ENCODE measurements at places on chromosomes 3 and 15.

- DNase-seq, result no peak
Measured at GRCh38 chr15:37536967-37537605, 397.4 kb upstream of the TMCO5A start.

DNA sequence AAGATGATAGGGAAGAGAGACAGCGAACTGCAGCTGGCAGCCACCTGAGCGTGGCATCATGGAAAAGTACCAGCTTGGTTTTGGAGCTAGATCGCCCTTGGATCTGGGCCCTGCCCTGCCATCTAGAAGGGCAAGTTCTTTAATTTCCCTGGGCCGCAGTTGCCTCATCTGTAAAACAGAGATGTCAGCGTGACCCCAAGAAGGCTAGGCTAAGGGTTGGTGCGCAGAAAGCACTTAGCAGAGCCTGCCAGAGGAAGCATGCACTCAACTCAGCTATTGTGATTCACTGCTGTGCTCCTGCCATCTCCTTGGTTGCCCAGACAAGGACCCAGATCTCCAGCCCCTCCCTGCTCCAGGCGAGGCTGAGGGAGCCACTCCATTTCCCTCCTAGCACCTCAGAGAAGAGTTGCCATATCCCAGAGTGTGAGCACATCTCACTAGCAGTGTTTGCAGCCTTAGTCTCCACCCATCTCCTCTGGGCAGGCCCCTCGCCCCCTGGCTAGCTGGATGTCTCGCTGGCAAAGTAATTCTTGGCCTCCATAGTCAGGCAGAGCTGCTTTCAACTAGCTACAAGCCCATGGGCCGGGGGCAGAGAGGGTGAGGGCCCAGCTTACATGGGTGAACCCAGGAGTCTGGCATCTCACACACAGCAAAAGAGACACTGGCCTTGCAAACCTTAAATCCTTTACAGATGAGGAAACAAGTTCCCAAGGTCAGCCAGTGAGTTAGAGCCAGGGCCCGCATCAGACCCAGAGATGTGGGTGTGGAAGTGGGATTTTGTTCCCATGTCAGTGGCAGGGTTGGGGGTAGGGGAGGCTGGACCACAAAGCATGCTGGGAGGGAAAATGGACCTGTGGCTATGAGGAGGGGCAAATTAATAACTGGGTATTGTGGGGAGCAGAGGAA is 280.7 kb upstream of the TLE3 start:
- DNase-seq, result no peak

DNA sequence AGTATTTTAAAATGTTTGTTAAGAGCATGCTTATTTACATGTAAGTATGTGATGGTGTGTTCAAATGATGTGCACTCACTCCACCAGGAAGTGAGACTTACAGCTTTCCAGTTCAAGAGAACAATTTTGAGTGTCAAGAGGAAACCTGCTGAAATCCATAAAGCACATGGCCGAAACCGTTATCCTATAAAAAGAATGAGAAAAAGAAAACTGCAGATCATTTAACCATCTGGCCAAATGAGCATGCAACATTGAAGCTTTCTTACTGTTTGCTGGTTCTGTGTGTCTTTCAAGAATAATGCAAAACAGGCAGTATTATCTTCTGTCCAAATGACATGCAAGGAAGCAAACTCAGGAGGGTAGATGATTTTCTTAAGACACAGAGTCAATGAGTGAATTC is 26.3 kb downstream of the GABRR3 start:
- DNase-seq, result no peak

DNA sequence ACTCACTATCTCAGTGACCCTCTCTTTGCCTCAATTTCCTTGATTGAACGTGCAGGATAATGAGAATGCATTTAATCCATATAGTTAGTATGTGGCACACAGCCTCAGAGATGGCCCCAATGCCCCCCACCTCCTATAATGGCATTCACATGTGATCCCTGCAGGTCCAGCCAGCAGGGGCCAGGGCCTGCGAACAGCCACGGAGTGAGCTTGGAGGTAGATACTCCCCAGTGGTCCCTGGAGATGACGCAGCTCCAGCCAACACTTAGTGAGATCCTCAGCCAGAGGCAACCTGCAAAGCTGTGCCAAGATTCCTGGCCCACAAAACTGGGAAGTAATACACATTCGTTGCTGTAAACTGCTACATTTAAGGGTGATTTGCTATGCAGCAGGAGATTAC is 184.9 kb upstream of the NSMCE3 start:
- DNase-seq, result no peak

GRCh38 chr15:63474810-63475316 is 29.5 kb upstream of the USP3 start:
- DNase-seq, result no peak

GRCh38 chr15:51780636-51781035 is 29.2 kb downstream of the TMOD2 start:
- no peak for DNase-seq

DNA sequence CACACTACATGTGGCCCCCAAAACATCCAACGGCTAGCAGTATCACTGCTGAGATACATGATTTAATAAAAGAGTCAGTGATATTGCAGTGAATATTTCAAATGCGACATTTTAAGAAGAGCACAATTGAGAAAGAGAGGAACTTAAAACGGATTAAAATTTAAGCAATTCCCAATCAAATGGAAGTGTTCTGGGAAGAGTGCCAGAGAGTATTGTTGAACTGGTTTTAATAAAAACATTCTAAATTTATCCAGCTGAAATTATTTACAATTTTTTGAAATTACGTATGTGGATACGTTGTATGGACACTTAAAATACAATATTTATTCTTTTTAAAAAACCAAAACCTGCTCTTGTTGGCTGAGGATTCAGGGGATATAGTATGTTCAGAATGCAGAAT is 117.7 kb downstream of the C3orf38 start:
- no peak for DNase-seq

DNA sequence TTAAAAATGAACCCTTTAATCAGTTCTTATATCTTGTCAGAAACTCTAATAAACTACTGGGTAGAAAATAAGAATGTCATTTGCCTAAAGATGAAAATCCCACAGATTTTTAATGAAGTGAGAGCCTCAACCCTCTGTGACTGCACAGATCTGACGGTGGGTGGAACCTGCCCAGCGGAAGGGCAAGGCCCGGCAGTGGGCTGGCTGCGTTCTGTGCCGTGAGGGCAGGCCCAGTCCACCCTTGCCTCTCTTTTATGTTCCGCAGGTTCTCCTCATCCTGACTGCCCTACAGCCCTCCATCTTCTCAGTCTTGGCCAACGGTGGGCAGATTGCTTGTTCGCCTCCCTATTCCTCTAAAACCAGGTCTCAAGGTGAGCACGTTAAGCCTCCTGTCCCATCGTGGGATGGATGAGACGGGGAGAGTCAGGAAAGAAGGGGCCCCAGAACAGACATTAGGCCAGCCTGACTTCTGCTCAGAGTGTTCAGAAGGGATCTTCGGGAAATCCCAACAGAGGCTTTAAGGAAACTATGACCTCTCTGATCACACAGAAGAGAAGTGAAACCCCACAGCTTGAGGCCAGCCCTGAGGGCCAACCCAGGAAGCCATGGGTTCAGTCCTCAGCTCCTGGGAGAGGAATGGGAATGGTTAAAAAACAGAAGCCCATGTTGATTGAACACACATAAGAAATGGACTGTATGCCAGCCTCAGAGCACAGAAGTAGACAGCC is 16.0 kb downstream of the SLC51A start:
- DNase-seq, result no peak

DNA sequence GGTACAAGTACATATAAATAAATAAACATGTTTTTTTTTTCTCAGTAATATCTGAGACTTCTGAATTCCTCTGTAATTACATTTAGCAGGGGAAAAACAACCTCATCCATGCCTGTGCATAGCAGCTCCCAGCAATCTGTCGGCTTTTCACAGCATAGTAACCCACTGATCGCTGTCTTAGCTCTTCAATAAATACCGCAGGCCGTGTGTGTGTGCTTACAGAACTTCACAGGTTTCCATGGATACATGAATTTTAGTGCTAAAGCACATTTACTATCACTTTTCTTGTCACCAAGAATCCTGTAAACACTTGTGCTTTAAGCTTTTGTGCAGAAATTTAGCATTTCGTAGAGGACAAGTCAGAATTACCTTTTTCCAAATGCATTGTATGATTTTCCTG is 4.0 kb upstream of the PLAAT1 start:
- no peak for DNase-seq

GRCh38 chr3:20043825-20044224 is 3.6 kb downstream of the KAT2B start:
- DNase-seq, result no peak

DNA sequence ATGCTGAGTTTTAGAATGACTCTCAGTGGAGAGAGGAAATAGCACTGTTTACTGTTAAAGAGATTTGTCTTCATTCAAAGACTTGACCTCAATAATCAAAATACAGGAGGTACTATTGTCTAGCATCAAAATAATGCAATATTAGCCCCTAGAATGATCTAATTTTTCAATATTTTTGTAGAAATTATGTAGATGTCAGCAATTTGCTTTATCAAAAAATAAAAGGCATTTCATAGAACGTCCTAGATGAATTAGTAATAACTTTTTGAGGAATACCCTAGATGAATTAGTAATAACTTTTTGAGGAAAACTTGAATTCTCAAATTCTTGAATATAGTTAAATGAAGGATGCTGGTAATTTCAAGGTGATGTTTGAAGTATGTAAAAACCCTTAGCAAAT is 1252.1 kb upstream of the CADM2 start:
- DNase-seq, result no peak

GRCh38 chr3:80238606-80239005 is 470.8 kb upstream of the ROBO1 start:
- DNase-seq, result no peak

DNA sequence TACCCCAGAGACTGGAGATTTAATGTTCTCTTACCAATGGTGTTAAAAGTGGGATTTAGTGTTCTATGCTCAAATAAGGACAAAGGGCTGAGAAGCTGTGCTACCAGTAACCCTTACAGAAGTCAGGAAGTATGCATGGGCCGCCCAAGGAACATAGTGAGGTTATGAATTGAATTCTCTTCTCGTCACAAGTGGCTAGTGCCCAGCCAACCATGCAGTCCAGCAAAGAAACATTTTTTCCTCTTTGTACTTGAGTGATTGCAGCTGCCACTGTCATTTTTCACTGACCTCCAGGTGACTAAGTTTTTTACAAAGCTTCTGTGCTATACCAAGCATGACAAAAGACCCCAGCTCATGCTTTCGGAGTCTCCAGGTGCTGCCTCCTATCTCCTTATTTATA is 110.6 kb upstream of the DCBLD2 start:
- no peak for DNase-seq

GRCh38 chr3:42709621-42710020 is 7.0 kb upstream of the HHATL start:
- DNase-seq, result no peak

GRCh38 chr3:194313560-194314387 is 37.4 kb downstream of the CPN2 start:
- DNase-seq, result no peak

DNA sequence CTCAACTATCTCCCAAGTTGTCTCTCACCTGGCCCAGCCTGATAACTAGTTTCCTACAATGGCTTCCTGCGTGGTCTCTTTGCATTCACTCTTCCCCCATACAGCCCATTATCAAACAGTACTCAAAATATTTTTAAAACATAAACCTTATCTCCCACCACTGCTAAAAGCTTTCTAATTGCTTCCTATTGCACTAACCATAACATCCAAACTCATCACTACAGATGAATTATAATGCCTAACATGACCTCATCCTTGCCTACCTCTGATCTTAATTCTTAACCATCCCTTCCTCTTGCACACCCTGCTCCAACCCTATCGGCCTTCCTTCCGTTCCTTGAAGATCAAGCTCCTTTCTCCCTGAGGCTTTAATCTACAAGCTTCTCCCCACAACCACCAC is 17.0 kb downstream of the ACAP2 start:
- no peak for DNase-seq

DNA sequence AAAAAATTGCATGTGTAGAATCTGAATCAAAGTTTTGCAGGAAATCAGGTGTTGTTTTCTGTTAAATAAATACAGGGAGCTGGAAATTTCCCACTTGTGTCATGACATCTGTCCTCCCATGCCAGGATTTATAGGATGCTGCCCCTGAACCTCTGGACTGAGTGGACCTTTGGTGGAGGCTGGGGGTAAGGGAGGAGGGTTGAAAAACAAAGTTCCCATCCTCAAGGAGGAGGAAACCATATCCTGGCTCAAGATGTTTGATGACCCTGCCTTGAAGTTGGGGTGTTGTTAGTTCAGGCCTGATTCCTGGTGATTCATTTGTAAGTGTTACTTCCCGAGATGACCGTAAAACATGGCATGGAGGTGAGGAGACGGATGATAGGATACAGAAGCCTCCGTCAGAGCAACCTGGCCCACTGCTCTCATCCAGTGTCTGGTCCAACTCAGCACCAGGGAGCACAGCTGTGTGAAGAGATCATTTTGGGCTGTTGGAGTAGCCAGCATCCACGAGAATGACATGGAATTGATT is 223.6 kb downstream of the CACNA2D3 start:
- no peak for DNase-seq

- DNase-seq, result no peak
Measured at GRCh38 chr3:47000922-47001730, 21.7 kb downstream of the NBEAL2 start.

- DNase-seq, result no peak
Measured at GRCh38 chr15:77457905-77458265, 37.2 kb downstream of the HMG20A start.

GRCh38 chr3:117669774-117670173 is 960.2 kb downstream of the TUSC7 start:
- no peak for DNase-seq

DNA sequence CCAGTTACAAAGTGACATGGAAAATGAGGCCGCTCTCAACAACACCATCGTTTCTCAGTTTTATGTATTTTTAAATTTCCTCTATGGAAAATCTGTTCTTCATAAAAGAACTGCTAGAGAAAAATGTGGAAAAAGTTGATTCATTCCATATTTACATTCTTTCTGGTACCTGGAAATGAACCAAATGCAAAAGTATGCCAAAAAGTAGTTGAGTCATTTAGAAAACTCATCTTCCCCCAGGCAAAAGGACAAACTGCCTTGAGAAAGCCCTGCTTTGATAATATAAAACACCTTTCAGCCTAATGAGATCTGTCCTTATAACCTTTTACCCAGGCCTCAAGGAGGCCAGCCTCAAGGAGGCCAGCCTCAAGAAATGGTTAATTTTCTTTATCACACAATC is 283.0 kb upstream of the VEPH1 start:
- no peak for DNase-seq

DNA sequence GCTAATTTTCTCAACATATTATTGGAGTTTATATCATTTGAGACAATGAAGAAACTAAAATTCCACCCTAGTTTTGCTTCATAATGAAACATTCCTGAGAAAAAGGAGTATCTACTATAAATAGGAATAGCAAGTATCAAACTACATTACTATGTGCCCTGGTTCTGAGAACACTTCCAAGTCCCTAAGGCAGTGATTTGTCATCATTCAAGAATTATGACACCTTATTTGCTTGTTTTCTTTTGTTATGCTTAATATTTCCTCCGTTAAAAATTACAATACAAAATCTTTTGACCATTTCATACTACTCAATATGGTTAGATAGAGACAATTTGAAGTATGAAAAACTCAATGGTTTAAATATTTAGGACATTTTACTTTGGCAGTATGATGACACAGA is 707.8 kb upstream of the GOLIM4 start:
- no peak for DNase-seq

- no peak for DNase-seq
Measured at GRCh38 chr3:195086341-195086740, 184.6 kb downstream of the XXYLT1 start.

- DNase-seq, result no peak
Measured at GRCh38 chr15:45126535-45127158, 3.0 kb downstream of the DUOXA1 start.

All from substantia nigra (tissue), 51 donors.